NCI-H1694 treated with DMSO at 0.1 percent for 48 hours (cell line): ENCODE measurements at places on chromosomes 7 and 10.

GRCh38 chr7:16420649-16421332 is 547 bp downstream of the CRPPA start:
- DNase-seq = peak; percentile 92

DNA sequence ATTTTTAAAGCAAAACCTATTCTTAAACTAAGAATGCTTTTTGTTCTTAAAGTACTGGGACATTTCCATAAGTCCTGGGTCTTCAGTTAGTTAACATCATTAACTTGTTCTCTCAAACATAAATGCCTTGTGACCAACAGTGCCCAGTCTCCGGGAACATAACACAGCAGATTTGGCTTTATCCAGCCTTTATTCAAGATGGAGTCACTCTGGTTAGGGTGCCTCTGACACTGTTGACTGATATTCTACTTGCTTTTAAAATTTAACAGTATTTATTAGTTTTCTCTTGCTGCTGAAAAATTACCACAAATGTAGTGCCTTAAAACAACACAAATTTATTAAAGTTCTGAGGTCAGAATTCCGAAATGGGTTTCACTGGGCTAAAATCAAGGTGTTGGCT is 44.1 kb downstream of the AVL9 start:
- DNase-seq = no peak

DNA sequence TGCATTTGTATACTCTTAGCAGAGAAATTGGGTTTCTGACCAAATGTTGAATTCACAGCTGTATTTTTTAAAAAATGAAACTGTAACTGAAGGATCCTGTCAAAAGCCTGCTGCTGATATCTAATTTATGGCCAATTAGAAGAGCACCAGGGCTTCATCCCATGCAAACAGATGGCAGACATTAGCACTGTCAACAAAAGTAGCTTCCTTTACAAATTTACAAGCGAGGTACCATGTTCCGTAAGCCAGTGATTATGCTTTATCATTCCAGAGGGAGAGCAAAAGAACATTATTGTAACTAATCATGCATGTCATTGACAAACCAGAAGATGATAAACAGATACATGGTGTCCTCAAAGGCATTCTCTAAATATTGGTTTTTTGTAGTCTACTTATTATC is 177.2 kb upstream of the DKK1 start:
- no peak for DNase-seq

DNA sequence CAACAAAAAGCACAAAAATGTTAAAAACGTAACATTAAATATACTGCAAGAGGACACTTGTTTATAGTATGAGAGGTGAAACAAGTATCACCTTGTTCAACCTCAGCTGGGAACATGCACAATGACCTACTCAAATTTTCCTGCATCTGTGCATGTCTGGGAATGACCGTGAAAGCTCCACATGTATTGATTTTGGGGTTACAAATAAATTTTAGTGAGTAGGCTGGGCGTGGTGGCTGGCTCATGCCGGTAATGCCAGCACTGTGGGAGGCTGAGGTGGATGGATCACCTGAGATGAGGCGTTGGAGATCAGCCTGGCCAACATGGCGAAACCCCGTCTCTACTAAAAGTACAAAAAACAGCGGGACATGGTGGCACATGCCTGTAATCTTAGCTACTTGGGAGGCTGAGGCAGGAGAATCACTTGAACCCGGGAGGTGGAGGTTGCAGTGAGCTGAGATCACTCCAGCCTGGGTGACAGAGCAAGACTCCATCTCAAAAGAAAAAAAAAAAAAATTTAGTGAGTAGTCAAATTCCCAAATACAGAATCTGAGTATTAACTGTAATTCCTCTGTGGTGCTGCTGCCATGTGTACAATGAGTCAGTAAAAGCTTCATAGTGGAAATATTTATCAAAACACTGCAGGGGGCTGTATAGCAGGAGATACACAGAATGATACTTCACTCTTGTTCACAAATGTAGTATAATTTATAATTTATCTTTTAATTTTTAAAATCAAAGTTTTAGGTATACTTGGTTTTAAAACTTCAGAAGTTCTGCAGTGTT is 41.1 kb downstream of the SUGCT start:
- DNase-seq = no peak

- DNase-seq = no peak
Measured at GRCh38 chr10:43380610-43381222, 9.3 kb downstream of the FXYD4 start.

DNA sequence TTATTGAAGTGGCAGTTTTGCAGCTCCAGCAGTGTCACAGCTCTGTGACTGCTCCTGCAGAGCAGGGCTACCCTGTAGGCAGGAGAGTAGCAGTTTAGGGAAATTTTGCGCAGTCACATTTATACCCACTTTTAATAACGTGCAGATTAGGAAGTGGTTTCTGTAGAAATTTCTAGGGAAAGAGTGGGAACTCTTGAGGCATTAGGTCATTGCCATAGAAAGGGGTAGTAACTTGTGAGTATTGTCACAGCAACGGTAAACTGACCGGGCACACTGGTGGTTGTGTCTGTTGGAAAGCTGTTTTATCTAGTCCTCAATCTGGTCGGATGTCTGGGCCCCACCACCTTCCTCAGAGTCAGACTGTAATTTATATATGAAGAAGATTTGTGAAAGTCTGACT is 51.9 kb downstream of the CDC14C start:
- no peak for DNase-seq

GRCh38 chr10:102550636-102551210 is 47.0 kb downstream of the SUFU start:
- no peak for DNase-seq
